Stimulated activated CD8-positive, alpha-beta memory T cell treated with anti-CD3 and anti-CD28 coated beads, Interleukin-12 subunit alpha, Interleukin-12 subunit beta, amount 100 ng/mL, for 1 hour (primary cell): ENCODE measurements at places on chromosomes 6 and 20.

- DNase-seq = no peak
Measured at GRCh38 chr20:44990425-44990824, 24.1 kb downstream of the STK4 start.

DNA sequence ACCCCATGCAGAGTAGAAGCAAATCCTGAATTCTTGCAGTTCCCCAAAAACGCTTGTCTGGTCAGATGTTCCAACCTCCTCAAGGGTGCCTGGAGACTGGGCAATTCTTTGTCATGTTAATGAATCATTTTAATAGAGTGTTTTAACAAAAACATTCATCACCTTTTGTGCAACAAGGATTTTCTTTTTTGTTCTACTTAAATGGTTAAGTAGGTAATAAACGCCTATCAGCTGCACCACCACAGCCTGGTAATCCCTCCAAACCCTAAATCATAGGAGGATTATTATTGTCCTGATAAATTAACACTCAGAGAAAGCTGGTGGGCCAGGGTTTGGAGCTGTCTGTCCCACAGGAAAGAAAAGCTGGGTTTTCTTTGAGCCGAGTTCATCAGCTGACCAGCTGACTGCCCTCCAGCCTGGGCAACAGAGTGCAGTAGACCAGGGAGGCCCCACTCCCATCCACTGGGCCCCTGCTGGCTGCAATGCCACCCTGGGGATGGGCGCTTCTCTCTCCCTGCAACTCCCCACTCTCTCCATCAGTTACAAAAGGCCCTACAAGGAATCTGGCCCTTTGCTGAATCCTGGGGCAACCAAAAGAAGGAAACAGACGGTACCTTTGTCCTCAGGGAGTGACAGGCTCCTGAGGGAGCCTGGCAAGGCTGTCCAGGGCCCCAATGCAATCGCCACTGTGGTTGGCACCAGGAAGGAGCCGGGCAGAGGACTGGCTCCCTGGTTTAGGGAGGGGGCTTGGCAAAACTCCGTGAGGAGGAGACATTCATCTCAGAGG lies 23.1 kb upstream of the BMP7 start:
- DNase-seq = no peak

GRCh38 chr20:37238426-37238825 lies 23.2 kb downstream of the GHRH start:
- no peak for DNase-seq

DNA sequence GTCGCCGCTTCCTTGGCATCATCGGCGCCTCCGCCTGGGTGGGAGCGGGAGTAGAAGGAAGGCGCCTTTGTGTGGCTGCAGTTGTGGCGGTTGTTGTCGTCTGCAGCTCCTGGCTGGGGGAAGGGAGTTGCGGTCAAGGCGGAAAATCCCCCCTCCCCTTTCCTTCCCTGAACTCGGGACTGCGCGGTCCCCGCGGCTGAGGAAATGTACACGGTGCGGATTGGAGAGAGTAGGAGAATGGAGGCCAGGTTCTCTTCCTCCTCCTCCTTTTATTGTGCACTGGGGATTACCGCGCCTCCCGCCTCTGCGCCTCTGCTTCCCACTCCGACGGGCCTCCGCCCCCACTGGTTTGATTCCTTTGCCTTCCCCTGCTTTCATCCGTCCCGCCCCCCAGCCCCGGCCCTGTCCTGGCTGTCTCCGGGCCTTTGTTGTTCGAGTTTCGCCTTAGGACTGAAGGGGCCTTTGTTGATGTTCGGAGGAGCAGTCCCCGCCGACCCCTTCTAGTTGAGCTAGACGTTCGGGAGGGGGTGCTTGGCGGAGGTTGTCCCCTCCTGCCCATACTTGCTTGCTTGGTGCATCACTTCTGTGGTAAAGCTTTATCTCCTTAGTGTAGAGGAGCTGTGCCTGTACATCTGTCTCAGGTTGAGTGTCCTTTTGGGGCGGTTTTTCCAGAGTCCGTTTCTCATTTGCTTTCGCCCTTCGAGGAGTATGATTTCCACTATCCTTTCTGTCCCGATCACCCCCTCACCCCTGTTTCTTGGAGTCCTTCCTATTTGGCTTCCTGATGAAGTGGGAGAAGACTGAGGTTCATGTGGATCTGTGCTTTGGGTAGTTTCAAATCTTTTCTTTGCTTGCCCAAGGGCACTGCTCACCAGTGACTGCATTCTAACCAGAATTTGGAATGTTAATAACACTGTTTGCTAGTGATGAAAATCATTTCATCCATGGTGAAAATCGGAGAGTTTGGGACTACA lies 764 bp downstream of the ZNF292 start:
- peak; percentile 16 for DNase-seq

DNA sequence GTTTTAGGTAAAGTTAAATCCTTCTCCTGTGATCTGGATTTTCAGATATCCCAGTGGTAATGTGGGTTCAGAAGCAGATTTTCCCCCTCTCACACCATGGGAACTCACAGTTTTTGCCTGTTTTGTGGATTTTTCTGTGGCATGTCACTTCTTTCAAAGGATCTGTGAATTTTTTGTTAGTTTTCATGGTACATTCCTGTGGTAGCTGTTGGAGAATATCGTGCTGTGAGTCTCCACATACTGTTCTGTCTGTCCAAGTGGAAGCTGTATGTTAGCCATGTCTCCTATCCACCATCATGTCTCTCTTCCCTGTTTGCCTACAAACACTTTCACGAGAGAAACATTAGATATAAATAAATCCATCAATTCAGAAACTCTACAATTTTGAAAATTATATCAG lies 378.7 kb upstream of the ADGRB3 start:
- no peak for DNase-seq

DNA sequence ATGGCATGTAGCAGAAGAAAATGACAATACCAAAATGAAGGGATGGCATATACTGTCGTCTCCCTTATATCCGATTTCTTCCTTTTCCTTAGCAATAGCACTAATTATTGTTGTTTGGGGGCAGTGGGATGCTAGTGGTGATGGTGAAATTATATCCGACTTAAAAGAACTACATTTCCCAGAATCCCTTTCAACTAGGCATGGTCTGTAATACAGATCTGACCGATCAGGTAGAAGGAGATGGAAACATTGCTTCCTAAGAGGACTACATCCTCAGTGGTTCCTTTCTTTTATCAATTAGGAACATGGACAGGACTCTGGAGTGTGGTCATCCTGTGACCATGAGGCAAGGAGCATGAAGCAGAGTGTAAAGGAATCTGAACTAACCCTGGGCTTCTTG lies 532.6 kb downstream of the CBLN4 start:
- DNase-seq = no peak

DNA sequence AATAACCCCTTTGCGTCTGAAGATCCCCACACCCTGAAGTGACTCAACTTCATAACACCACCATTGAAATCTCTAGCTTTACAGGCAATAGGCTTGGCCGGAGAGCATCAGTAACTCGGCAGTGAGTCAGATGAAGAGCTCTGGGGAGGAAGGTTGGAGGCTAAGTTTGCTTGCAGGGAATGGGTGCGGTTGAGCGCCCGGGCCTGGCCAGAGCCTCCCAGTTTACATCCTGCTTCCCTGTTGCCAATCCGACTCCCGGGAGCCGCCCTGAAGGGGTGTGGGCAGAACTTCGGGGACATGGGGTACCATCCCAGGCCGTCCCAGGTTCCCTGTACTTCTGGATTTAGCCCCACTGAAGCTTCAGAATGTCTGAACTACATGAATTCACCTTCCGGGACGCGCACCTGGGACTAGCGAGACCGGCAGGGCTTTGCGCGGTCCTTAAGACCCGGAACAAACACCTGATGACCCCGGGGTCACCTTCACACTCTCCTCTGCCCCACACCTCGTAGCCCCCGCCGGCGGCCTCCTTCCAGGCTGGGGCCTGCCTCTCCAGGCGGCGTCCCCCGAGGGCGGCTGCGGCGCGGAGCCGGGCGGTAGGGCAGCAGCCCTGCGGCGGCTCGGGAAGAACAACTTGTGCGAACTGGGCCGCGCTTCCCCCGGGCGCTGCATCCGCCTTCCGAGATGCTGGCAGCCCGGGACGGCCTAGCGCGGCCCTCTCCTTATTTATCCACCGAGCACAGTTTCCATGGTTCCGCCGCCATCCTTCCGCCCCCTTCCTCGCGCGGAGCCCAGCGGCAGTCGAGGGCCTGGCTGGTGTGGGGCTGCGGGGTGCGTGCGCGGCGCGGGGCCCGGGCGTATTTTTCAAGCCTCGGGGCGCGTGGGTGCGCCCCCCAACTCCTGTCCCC lies 56.6 kb upstream of the RREB1 start:
- DNase-seq = no peak

- no peak for DNase-seq
Measured at GRCh38 chr6:170369403-170369802, 62.8 kb downstream of the FAM120B start.

DNA sequence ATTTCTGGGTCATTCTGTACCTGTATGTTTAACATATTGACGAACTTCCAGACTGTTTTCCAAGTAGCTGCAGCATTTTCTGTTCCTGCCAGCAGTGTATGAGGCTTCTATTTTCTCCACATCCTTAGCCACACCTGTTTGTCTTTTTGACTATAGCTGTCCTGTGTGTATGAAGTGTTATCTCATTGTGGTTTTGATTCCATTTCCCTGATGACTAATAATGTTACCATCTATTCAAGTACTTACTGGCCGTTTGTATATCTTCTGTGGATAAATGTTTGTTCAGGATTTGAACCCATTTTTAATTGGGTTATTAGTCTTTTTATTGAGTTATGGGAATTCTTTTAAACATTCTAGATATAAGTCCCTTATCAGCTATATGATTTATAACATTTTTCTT lies 95.2 kb downstream of the JAG1 start:
- no peak for DNase-seq

- DNase-seq = no peak
Measured at GRCh38 chr6:134340179-134340975, 22.5 kb upstream of the SGK1 start.

- DNase-seq = no peak
Measured at GRCh38 chr20:53575481-53576194, 18.0 kb downstream of the ZNF217 start.

- no peak for DNase-seq
Measured at GRCh38 chr6:158445426-158446085, 114.3 kb upstream of the TMEM181 start.

DNA sequence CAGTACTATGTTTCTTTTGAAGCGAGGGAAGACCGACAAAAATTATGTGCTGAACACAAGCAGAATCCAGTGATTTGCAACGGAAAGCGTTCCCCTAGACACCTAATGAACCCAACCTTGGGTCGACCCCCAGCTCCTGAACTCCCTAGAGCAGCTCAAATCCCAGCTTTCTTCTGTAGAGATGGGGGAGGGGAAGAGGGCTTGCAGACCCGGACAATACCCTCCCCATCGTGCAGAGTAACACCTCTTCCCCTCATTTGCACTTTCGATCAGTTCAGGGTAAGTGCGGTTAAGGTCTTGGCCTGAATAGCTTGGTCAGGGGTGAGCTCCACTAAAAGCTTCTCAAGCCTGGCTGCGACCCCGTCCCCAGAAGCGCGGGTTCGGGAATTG lies 404 bp downstream of the CEP162 start:
- no peak for DNase-seq

- DNase-seq = no peak
Measured at GRCh38 chr6:33114406-33114805, 38.6 kb downstream of the HLA-DPB1 start.

DNA sequence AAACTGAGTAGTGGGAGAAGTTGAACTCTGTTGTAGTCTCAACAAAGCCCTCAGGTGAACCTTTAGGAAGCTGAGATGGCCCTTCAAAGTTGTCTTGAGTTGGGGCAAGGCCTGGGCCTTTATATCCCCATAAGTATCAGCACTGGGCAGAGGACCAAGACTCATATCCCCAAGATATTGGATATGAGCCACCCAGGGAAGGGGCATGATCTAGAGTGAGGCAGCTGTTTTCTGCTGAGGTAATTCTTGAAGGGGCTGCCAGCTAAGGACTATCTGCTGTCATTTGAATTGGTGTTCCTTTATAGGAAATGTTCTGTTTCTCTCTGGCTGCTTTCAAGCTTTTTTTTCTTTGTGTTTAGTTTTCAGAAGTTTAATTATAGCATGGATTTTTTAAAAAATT lies 140.7 kb upstream of the FLRT3 start:
- no peak for DNase-seq

DNA sequence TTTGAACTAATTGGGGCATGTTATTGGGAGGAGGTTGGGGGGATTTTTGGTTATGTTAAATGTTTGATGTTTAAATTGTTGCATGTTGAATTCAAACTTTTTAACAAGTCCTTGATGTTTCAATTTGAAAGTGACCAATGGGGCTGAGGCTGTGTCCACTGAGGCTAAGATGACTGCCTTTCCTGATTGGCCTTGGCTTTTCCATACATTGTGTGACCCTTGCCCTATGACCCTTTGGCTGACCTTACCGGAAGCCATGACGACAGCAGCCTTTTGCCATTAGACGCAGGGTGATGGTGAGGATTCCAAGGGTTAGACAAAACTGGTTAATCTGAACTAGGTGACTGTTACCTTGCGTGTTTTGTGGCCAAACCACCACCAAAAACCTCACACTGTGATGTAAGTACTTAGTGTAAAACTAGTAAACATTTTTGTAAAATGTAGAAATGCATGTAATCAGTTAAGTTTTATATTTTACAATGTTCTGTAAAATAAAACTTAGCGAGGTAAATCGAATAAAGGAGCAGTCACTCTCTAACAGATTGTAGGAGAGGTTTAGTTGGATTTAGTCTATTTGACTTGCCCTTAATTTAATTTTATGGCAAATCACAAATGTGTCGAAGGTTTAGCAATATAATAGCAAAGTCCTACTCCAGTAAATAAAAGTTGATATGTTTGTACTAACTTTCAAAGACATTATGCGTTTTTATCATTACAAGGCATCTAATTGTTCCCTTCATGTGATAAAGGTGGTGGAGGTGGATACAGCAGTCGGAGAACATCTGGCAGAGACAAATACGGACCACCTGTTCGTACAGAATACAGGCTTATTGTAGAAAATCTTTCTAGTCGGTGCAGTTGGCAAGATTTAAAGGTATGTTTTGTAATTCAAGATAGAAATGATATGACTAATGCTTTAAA lies 1.6 kb downstream of the SRSF6 start:
- no peak for DNase-seq

DNA sequence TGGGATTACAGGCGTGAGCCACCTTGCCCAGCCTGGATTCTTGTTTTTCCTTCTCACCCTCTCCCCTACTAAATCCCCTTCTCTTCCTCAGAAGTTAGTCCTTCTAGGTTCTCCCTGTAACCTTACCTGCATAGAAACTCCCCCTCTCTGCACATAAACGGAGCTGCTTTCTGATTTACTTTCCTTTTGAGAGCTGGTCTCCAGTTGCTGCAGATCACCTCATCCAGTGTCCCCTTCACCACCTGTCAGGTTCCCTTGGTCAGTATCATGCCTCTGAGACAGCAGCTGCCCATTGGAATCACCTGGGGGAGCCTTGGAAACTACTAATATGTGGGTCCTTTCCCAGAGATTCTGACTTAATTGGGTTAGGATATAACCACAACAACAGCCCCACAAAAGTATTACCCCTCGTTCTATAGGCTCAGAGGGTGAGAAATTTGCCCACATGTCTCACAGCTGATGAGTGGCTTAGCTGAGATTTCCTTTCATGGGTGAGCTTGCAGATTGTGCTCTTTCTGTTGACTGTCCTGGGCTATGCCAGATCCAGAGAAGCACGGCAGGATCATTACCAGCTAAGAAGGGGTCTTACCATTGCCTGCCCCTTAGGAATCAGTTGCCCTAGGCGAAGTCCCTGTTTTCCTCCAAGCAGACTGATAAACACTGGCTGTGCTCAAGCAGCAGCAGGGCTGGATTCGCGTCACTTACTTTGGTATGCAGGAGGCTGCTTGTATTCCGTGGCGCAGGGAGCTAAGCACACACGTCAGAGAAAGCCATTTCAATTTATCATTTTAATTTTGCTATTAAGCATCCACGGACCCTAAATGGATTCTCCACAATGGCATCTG lies 51.3 kb downstream of the AKAP12 start:
- DNase-seq = no peak

GRCh38 chr20:54167909-54168872 lies 5.6 kb downstream of the CYP24A1 start:
- no peak for DNase-seq

GRCh38 chr20:49283703-49284625 lies 6.1 kb upstream of the ZNFX1 start:
- no peak for DNase-seq
